Sigmoid colon (tissue), 7 donors: ENCODE measurements at places on chromosomes 4 and X. TPM values are rescaled to one million over a fixed set of nuclear protein-coding genes. Genes with fewer than 3 reads are reported as not detected.

The PHKA1 gene
- 9.7 TPM for total RNA-seq

The STATH gene
- not detected for total RNA-seq

The PAGE5 gene
- not detected for total RNA-seq

The FRYL gene
- total RNA-seq: 72.4 TPM

The NIPAL1 gene
- total RNA-seq: 0.36 TPM

The CLDN2 gene
- total RNA-seq: not detected

The KLB gene
- not detected for total RNA-seq

The CFAP99 gene
- not detected for total RNA-seq

The ASB12 gene
- total RNA-seq: not detected

The TRIM2 gene
- 31.6 TPM for total RNA-seq

The SULT1E1 gene
- total RNA-seq: not detected

The ING2 gene
- total RNA-seq: 13.3 TPM

The PABPC4L gene
- 0.82 TPM for total RNA-seq

The CXCL9 gene
- not detected for total RNA-seq

The FGF13 gene
- 9.6 TPM for total RNA-seq

The VCX3B gene
- total RNA-seq: not detected

The USP17L20 gene
- not detected for total RNA-seq

- H3K4me1 ChIP-seq: no peaks in the 10 kb centered on the region
- H3K27ac ChIP-seq: no peak overlapping the region
- DNase-seq: no peak
- H3K4me3 ChIP-seq: no peak overlapping the region
- no peaks in the 10 kb centered on the region for H3K27me3 ChIP-seq
Measured at GRCh38 chr4:4919927-4920326, 60.5 kb downstream of the MSX1 start.

DNA sequence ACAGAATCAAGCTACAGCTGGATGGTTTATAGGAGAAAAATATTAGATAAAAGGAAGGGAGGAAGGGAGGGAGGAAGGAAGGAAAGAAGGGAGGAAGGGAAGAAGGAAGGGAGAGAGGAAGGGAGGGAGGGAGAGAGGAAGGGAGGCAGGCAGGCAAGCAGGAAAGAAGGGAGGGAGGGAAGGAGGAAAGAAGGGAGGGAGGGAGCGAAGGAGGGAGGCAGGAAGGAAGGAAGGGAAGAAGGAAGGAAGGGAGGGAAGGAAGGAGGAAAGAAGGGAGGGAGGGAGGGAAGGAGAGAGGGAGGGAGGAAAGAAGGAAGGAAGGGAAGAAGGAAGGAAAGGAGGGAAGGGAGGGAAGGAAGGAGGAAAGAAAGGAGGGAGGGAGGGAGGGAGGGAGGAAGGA, 77.9 kb upstream of the C1QTNF7 start:
- no peaks in the 10 kb centered on the region for H3K36me3 ChIP-seq
- DNase-seq: no peak
- no peaks in the 10 kb centered on the region for H3K27me3 ChIP-seq

GRCh38 chr4:1021386-1022050, 10.1 kb downstream of the FGFRL1 start:
- no peak for DNase-seq
- no peaks in the 10 kb centered on the region for H3K36me3 ChIP-seq
- H3K4me3 ChIP-seq: no peak overlapping the region
- no peaks in the 10 kb centered on the region for H3K27me3 ChIP-seq

GRCh38 chrX:147739196-147739595, 172.5 kb upstream of the FMR1 start:
- DNase-seq: no peak
- H3K27ac ChIP-seq: no peak overlapping the region
- no peaks in the 10 kb centered on the region for H3K36me3 ChIP-seq
- H3K4me3 ChIP-seq: no peak overlapping the region
- H3K27me3 ChIP-seq: no peaks in the 10 kb centered on the region

DNA sequence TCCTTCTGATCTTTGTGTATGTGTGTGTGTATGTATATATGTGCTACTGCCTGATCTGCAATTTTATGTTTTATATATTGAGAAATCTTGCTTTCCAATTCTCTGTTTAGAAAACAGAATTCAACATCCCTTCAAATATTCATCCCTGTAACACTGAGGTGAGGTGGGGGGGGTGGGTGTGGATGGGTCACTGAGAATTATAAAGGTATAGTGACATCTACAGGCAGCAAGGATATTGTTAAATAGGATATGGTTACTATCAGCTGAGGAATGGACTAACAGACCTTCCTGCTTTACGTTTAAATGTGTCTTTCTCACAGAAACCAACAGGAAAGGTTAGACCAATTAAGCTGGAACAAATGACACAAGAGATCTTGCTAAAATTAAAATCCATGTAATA, 19.0 kb upstream of the MAGEB2 start:
- no peak overlapping the region for H3K4me3 ChIP-seq
- H3K27me3 ChIP-seq: no peaks in the 10 kb centered on the region
- DNase-seq: no peak
- H3K36me3 ChIP-seq: no peaks in the 10 kb centered on the region
- H3K27ac ChIP-seq: no peak overlapping the region
- H3K4me1 ChIP-seq: no peaks in the 10 kb centered on the region

- no peaks in the 10 kb centered on the region for H3K27me3 ChIP-seq
- no peaks in the 10 kb centered on the region for H3K36me3 ChIP-seq
- H3K4me3 ChIP-seq: no peak overlapping the region
- DNase-seq: no peak
- H3K27ac ChIP-seq: no peak overlapping the region
- peaks cover 34% of the 10 kb centered on the region for H3K4me1 ChIP-seq
Measured at GRCh38 chr4:79913581-79913980, 159.4 kb downstream of the ANTXR2 start.

GRCh38 chr4:163544407-163545038, 50.0 kb downstream of the TMA16 start:
- no peaks in the 10 kb centered on the region for H3K36me3 ChIP-seq
- H3K27ac ChIP-seq: no peak overlapping the region
- H3K4me1 ChIP-seq: no peaks in the 10 kb centered on the region
- no peaks in the 10 kb centered on the region for H3K27me3 ChIP-seq

- H3K27me3 ChIP-seq: no peaks in the 10 kb centered on the region
- no peak overlapping the region for H3K4me3 ChIP-seq
- H3K4me1 ChIP-seq: peaks cover 9% of the 10 kb centered on the region
- no peaks in the 10 kb centered on the region for H3K36me3 ChIP-seq
Measured at GRCh38 chr4:139794158-139794954, 128.7 kb downstream of the MGST2 start.

GRCh38 chr4:177108708-177109107, 201.0 kb upstream of the NEIL3 start:
- no peaks in the 10 kb centered on the region for H3K36me3 ChIP-seq
- no peak overlapping the region for H3K4me3 ChIP-seq
- no peaks in the 10 kb centered on the region for H3K4me1 ChIP-seq
- H3K27me3 ChIP-seq: no peaks in the 10 kb centered on the region
- no peak overlapping the region for H3K27ac ChIP-seq

DNA sequence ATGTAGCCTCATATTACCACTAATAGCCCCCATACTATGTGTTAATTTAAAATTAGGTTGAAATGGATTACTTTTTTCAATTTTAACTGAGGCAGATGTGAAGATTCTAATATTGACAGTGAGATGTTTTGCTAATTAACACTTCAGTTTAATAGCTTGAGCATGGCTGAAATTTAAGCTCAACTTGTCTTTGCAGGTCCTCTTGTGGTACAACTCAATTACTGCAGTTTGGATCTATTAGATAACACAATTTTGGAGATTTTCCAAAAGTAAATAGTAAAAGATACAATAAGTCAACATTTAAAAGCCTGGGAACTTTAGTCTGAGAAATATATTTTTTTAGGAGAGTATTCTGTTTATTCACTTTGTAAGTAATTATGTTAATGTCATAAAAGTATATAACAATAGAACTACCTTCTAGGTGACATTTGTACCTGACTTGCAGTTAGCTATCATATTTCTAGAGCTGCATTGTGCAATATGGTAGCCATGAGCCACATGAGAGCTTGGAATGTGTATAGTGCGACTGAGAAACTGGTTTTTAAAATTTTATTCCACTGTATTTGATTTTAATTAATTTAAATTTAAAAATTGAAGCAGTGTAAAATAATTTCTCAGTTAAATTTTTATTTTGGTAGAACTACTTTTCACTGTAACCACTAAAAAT, 73.1 kb upstream of the FMR1 start:
- no peaks in the 10 kb centered on the region for H3K4me1 ChIP-seq
- H3K36me3 ChIP-seq: no peaks in the 10 kb centered on the region
- no peak overlapping the region for H3K27ac ChIP-seq
- no peak for DNase-seq
- no peaks in the 10 kb centered on the region for H3K27me3 ChIP-seq

DNA sequence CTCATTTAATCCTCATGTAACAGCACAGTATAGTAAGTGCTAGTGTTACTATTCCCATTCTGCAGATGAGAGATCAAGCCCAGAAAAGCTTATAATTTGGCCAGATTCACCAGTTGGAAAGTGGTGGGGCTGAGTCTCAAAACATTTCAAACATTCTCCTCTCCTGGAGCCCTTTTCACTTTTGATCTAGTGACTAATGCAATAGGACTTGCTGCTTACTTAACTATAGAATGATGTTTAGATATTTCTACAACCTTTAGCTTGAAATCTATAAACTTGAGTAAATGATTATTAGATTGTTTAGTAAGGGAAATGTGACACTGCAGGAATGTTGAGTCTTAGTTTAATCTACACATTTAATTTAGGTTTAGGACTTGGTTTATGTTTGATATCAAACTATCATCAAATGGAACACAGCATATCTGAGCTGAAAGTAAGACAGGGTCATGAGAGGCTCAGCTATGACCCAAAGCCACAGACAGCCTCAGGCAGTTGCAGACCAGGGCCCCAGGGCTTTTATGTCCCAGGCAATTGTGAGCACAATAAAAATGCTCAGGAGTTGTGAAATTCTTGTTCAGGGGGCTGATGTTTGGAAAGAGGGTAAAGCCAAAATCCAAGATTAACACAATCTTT, 199.5 kb upstream of the HS3ST1 start:
- H3K27me3 ChIP-seq: no peaks in the 10 kb centered on the region
- no peak overlapping the region for H3K4me3 ChIP-seq
- no peaks in the 10 kb centered on the region for H3K4me1 ChIP-seq
- H3K36me3 ChIP-seq: no peaks in the 10 kb centered on the region
- DNase-seq: no peak
- no peak overlapping the region for H3K27ac ChIP-seq

DNA sequence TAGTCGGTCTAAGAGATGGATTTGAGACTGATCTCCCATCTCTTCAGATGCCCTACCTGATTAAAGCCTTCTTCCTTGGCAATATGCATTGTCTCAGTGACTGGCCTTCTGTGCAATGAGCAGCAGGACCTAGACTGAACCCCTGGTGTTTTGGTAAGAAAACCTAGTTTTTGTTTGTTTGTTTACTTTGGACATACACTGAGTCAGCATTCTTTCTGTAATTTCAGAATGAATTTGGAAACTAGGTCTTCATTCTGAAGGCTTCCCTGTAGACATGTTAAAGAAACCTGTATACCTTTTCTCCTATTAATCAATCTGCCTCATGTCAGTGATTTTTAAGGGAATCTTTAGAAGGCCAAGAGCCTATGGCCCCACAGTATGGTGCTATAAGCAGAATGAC, 597.5 kb upstream of the HTR2C start:
- no peaks in the 10 kb centered on the region for H3K27me3 ChIP-seq
- no peak overlapping the region for H3K4me3 ChIP-seq
- H3K27ac ChIP-seq: no peak overlapping the region
- no peak for DNase-seq
- no peaks in the 10 kb centered on the region for H3K4me1 ChIP-seq

- no peak overlapping the region for H3K4me3 ChIP-seq
- H3K36me3 ChIP-seq: no peaks in the 10 kb centered on the region
- no peaks in the 10 kb centered on the region for H3K27me3 ChIP-seq
- H3K4me1 ChIP-seq: no peaks in the 10 kb centered on the region
- H3K27ac ChIP-seq: no peak overlapping the region
Measured at GRCh38 chrX:32673193-32673592, 538.2 kb downstream of the DMD start.

- no peaks in the 10 kb centered on the region for H3K27me3 ChIP-seq
- no peak overlapping the region for H3K27ac ChIP-seq
- no peak for DNase-seq
Measured at GRCh38 chr4:183342541-183343533, 20.6 kb upstream of the CLDN24 start.

DNA sequence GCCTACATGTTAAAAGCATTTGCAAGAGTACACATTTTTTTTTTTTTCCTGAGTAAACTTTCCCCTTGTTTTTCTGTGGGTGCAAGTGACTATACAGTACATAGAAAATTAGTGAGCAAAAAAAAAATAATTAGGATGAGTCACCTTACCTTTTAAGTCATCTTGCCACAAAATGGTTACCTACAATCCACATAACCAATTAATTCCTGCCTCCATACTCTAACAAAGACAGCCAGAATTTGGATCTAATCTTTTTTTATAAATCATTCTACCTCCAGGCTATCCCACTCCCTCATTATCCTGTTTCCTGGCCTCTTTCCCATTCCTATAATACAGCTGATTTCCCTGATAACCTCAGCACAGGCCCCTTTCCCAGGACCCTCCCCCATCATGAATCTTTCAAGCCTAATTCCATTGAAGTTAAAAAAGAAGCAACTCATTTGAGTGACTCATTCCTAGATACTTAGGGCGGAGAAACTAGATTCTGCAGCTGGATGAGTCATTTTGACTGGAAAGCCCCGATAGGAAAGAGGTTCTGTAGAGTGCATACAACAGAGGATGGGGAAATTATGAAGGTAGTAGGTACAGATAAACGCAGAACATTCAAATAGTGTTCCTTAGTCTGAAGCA, 128.2 kb downstream of the C4orf51 start:
- no peak overlapping the region for H3K4me3 ChIP-seq
- peaks cover under 1% of the 10 kb centered on the region for H3K36me3 ChIP-seq

GRCh38 chr4:141804836-141805235, 168.5 kb downstream of the IL15 start:
- H3K4me3 ChIP-seq: no peak overlapping the region
- DNase-seq: no peak
- no peaks in the 10 kb centered on the region for H3K27me3 ChIP-seq
- H3K4me1 ChIP-seq: no peaks in the 10 kb centered on the region

DNA sequence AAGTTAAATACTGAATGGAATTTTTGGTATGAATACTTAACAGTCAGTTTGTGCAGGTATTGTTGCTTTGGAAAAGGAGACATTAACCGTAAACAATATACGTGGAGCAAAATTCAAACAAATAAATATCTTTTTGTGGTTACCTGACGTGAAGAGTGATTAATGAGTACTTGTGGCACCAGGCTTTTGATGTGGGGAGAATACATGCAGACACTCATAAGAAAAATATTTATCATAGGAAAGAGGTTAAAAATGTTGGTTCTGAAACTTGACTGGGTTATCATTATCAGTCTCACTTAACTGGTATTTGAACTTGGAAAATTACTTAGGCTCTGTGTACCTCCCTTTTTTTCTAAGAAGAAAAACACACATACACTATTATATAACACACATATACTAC, 136.4 kb upstream of the NDST4 start:
- no peak overlapping the region for H3K27ac ChIP-seq
- H3K4me1 ChIP-seq: no peaks in the 10 kb centered on the region
- no peaks in the 10 kb centered on the region for H3K27me3 ChIP-seq
- DNase-seq: no peak
